ENCODE measurements at places on chromosomes 6 and 20.

GRCh38 chr6:125821825-125822281, 31.1 kb downstream of the NCOA7 start:
- DNase-seq = no peak

DNA sequence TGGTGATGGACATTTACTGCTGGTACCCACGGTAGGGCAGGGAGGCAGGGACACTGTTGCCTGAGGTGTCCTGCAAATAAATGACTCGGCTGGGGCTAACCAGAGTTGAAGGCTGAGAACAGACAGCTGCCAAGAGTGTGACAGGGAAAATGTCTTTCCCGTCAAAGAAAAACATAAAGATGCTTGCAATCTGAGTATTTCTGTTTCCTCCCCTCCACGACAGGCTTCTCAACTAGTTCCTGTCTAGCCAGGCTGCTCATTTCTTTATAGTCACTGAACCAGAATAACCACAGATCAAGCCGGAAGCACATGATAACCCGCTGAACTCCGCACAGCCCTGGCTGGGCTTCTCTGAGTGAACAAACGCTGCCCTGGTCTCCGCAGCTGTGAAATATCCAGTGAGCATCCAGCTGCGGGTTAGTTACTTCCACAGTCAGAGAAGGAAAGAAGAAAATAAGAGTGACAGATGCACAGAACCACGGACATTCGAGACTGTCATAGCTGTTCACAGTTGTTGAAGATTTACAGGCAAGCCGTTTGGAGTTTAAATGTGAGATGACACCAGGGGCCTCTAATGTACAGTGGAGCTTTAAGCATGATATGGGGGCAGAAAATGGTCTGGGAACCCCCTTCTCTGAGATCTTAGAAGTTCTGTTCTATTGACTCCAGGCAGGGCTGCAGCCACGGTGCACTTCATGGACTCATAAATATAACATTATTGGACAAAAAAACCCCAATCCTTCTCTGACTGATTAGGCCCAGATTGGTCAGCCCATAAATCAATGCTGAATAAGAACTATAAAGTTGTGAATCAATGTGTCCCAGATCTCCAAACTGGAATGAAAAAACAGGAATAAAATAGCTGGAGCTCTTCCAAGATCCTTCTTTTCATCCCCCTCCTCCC, 299.9 kb upstream of the SUPT3H start:
- peak; percentile 55 for DNase-seq

DNA sequence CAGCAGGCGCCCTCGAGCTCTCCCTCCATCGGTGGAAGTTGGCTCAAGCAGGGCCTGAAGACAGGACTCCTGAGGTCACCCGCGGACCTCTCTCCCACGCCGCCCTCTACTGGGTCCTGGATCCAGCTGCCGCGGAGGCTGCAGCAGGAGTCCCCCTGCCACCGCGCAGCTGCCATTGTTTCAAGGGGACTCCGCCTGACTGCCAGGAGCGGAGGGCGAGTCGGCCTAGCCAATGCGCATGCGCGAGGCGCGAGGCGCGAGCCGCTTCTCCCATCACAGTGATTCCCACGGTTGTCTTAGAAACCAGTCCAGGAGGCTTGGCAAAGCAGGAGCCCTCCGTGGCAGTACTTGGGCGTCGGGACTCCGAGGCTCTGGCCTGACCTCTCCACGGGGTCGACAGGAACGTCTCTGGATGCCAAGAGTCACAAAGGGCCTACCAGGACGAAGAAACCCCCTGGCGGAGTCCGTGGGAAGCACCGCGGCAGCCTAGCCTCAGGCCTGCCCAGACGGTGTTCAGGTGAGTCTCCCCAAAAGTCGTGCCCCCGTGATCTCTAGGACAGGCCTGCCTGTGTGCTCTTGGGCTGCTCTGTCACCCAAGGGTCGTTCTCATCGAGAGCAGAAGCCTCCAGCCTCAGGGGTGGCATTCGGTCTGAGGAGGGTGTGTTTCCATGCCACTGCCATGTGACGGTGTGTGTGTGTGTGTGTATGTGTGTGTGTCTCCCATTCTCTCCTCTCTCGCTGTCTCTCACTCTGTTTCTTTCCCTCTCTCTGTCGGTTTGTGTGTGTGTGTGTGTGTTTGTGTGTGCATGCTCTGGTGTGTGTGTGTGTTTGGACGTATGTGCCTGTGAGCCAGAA, 290.6 kb upstream of the ZNF337 start:
- DNase-seq = peak; percentile 41

GRCh38 chr6:163958646-163959045, 544.1 kb downstream of the QKI start:
- DNase-seq = no peak

GRCh38 chr6:170347091-170347490, 40.5 kb downstream of the FAM120B start:
- no peak for DNase-seq

DNA sequence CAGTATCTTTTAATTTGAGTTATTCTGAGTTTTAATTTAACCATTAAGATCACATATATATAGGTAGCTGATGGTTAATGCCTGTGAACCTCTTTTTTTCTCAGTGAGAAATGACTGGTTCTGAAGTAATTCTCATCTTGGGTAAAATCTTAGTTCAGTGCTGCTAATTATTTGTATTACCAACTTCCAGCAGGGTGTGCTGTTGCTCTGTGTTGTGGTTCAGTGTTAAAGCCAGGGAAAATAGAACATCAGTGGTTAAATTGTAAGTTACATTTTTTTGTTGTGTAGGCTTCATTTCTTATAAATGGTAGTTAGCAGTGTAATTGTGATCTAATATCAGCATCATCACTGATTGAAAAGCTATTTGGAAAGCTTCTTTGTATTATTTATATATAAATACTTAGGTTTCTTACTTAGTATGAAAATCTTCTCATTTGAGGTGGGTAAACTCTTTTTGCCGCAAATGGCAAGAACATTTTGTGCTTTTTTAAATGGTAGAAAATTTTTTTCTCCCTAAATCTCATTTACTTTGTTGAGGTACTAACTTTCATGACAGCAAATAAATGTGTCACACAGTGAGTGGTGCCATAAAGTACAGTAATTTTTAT, 43.7 kb downstream of the CDC5L start:
- DNase-seq = peak; percentile 18

- no peak for DNase-seq
Measured at GRCh38 chr20:16947479-16947878, 199.3 kb downstream of the OTOR start.

DNA sequence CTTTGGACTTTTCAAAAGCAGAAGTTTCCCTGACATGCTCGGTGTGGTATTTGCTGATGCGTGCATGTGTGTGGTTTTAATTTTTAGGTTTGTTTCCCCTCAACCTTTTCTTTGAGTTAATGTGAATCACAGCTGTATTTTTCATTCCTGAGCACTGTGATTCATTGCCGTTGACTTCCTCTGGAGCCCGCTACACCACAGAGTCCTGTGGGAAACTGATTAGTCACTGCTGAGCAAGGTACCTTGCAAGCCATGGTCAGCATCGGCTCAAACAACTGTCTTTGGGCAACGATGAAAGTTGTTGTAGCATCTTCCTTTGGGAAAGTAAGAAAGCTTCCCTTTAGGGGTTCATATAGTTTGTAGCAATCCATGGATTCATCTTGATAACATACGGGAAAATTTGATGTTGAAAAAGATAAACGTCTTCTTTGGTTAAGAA, 57.5 kb downstream of the RIN2 start:
- no peak for DNase-seq
